ENCODE measurements at places on chromosomes 3 and 15.

DNA sequence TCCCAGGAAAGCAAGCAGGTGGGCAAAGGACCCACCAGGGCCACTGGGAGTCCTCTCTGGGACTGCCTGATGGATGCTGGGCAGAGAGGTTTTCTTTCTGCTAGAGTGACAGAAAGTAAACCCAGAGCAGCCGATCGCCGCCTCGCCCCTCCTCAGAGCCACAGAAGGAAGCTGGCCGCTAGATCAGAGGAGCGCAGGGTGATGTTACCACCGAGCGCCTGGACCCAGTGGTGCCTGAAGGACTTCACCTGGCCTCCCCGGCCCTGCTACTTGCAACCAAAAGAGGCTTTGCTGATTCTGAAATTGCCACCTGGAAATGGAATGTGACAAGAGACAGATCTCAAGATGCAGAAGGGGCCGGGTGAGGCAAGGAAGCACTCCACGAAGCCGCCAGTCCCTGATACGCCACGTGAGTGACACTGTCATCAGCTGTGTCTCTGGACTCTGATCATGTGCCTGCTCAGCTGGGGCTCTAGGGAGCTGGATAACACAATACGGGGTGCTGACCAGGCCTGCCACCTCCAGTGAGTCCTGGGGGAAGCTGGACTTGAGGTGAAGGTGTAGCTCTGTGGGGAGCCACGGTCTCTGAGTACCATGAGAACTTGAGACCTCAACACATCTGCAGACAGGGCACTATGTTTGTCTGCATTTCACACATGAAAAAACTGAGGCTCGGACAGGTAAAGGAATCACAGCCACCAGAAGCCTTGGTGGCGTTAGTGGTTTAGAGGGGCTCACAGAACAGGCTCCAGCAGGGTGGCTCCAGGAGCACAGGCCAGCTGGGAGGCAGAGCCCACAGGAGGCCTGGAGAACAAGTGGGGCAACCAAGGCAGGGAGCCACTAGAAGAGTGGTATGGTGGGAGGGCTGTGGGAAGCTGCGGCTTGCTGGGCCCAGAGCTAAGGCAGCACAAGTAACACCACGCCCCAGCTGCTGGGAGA, 137.9 kb upstream of the PRR20G start:
- H3K4me3 ChIP-seq = no peak overlapping the region
- no peaks in the 10 kb centered on the region for H3K4me1 ChIP-seq
- no peaks in the 10 kb centered on the region for H3K36me3 ChIP-seq
- H3K27me3 ChIP-seq = peaks cover 28% of the 10 kb centered on the region
- DNase-seq = no peak

- H3K4me1 ChIP-seq = peaks cover 36% of the 10 kb centered on the region
- DNase-seq = no peak
- peaks cover 18% of the 10 kb centered on the region for H3K36me3 ChIP-seq
- no peak overlapping the region for H3K27ac ChIP-seq
- no peaks in the 10 kb centered on the region for H3K27me3 ChIP-seq
- H3K4me3 ChIP-seq = no peak overlapping the region
Observed at GRCh38 chr15:57025264-57025926, 107.0 kb downstream of the TCF12 start.

GRCh38 chr3:173615661-173616060, 218.1 kb downstream of the NLGN1 start:
- no peak overlapping the region for H3K4me3 ChIP-seq
- H3K4me1 ChIP-seq = no peaks in the 10 kb centered on the region
- no peaks in the 10 kb centered on the region for H3K36me3 ChIP-seq

GRCh38 chr3:9946112-9947024, 5.8 kb downstream of the PRRT3 start:
- DNase-seq = peak; percentile 83
- no peaks in the 10 kb centered on the region for H3K27me3 ChIP-seq
- H3K27ac ChIP-seq = peak overlapping the region; percentile 81
- H3K36me3 ChIP-seq = peaks cover 3% of the 10 kb centered on the region
- peaks cover 15% of the 10 kb centered on the region for H3K4me1 ChIP-seq

DNA sequence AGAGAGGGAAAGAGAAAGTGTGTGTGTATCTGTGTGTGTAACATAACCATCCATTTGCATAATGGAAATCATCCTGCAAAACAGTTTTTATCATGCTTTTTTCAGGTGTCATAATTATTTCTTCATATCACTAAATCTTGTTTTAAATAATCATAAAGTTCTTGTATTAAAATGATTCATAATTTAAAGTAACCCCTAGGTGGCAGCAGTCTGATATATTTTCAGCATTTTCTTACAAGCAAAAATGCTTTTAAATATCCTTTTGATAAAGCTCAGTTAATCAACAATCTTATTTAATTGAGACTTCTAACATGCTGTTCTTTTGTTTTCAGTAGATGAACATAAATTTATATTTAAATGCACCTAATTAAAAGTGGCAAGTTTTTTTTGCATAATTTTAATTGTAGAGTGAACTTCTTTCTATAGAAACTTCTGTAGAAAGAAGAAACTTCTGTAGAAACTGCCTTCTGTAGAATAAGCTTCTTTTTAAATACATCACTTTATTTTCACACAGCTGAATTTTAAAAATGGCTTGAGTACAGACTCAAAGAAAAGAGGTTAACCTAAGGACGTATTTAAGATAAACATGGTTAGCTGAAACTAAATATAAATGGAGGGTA, 72.5 kb downstream of the OPA1 start:
- no peaks in the 10 kb centered on the region for H3K4me1 ChIP-seq
- H3K4me3 ChIP-seq = no peak overlapping the region
- no peak overlapping the region for H3K27ac ChIP-seq
- no peaks in the 10 kb centered on the region for H3K27me3 ChIP-seq
- H3K36me3 ChIP-seq = peaks cover 36% of the 10 kb centered on the region
- no peak for DNase-seq

GRCh38 chr3:184636741-184637316, 75.0 kb downstream of the MAGEF1 start:
- DNase-seq = peak; percentile 74
- peak overlapping the region; percentile 17 for H3K27ac ChIP-seq
- H3K4me3 ChIP-seq = no peak overlapping the region
- no peaks in the 10 kb centered on the region for H3K27me3 ChIP-seq
- peaks cover 3% of the 10 kb centered on the region for H3K4me1 ChIP-seq

- no peaks in the 10 kb centered on the region for H3K27me3 ChIP-seq
- no peak overlapping the region for H3K4me3 ChIP-seq
- H3K4me1 ChIP-seq = peaks cover 44% of the 10 kb centered on the region
- peak overlapping the region; percentile 86 for H3K27ac ChIP-seq
- DNase-seq = no peak
Observed at GRCh38 chr3:106184540-106185457, 316.0 kb upstream of the CBLB start.

- no peaks in the 10 kb centered on the region for H3K27me3 ChIP-seq
- peaks cover 2% of the 10 kb centered on the region for H3K36me3 ChIP-seq
- DNase-seq = no peak
Observed at GRCh38 chr3:152497890-152498289, 229.2 kb downstream of the MBNL1 start.

DNA sequence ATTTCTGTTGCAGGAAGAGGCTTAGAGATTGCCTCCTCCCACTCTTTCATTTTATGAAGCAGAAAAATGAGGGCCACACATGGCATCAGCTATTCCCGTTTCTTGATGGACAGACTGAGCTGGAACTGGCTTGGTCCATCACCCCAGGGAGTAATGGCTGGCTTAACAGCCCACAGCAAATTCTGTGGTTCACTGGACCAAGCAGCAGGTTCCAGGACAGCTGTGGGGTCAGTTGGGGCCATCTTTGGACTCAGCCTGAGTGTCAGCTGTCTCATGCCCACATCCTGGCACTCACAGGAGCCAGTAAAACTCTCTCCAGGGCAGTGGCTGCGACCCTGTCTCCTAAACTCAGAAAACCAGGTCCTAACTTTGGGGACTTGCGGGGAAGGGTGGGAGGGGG, 36.5 kb downstream of the ZDHHC19 start:
- no peak overlapping the region for H3K27ac ChIP-seq
- H3K36me3 ChIP-seq = peaks cover 1% of the 10 kb centered on the region
- DNase-seq = no peak
- H3K4me3 ChIP-seq = no peak overlapping the region
- H3K4me1 ChIP-seq = peaks cover 12% of the 10 kb centered on the region
- H3K27me3 ChIP-seq = no peaks in the 10 kb centered on the region

DNA sequence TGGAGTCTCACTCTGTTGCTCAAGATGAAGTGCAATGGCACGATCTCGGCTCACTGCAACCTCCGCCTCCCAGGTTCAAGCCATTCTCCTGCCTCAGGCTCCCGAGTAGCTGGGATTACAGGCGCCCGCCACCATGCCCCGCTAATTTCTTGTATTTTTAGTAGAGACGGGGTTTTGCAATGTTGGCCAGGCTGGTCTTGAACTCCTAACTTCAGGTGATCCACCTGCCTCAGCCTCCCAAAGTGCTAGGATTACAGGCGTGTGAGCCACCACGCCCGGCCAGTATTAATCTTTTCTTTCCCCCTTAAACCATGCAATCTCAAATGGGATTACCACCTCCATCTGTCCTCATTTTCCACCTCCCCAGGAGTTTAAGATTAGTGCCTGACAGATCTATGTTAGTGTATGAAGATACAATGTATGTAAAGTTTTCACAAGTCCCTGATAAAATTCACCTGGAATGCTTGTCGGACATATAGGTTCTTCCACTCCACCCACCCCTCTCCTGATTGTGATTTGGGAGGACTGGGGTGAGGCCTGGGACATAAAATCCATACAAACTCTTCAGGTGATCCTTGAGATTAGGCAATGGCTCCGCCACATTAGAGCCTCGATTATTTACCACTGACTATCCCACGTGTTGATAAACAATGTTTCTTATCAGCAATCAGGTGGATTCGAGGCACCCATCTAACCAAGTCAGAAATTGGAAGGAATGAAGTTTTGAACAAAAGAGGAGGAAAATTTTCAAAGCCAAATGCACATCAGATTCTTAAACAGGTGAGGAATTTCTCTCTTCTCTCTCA, 1.2 kb downstream of the PARL start:
- peak overlapping the region; percentile 98 for H3K4me3 ChIP-seq
- H3K27ac ChIP-seq = peak overlapping the region; percentile 95
- peaks cover 14% of the 10 kb centered on the region for H3K36me3 ChIP-seq
- no peak for DNase-seq

GRCh38 chr3:123778991-123779622, 105.0 kb downstream of the MYLK start:
- no peaks in the 10 kb centered on the region for H3K4me1 ChIP-seq
- peaks cover 3% of the 10 kb centered on the region for H3K27me3 ChIP-seq
- no peak for DNase-seq
- no peak overlapping the region for H3K27ac ChIP-seq
- no peak overlapping the region for H3K4me3 ChIP-seq
- no peaks in the 10 kb centered on the region for H3K36me3 ChIP-seq

- peak; percentile 73 for DNase-seq
- peaks cover 43% of the 10 kb centered on the region for H3K36me3 ChIP-seq
- peak overlapping the region; percentile 99 for H3K27ac ChIP-seq
- no peaks in the 10 kb centered on the region for H3K27me3 ChIP-seq
Observed at GRCh38 chr3:42600958-42601675, 631 bp downstream of the NKTR start.

- no peak overlapping the region for H3K27ac ChIP-seq
- no peaks in the 10 kb centered on the region for H3K27me3 ChIP-seq
- peaks cover 8% of the 10 kb centered on the region for H3K4me1 ChIP-seq
- H3K4me3 ChIP-seq = no peak overlapping the region
Observed at GRCh38 chr3:197006446-197006845, 23.2 kb downstream of the MELTF start.

DNA sequence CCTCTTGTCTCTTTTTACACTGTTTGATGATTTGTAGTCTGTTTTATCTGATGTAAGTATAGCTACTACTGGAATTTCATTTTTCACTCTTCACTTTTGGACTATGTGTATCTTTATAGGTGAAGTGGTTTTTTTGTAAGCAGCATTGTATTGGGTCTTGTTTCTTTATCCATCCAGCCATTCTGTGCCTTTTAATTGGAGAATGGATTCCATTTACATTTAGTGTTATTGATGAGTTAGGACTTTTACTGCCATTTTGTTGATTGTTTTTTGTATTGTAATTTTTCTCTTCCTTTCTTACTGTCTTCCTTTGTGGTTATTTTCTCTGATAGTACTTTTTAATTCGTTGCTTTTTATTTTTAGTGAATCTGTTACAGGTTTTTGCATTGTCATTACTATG, 54.5 kb downstream of the RNF13 start:
- H3K27me3 ChIP-seq = no peaks in the 10 kb centered on the region
- peaks cover 3% of the 10 kb centered on the region for H3K4me1 ChIP-seq
- no peak overlapping the region for H3K4me3 ChIP-seq
- no peak overlapping the region for H3K27ac ChIP-seq
- peaks cover 52% of the 10 kb centered on the region for H3K36me3 ChIP-seq

GRCh38 chr3:145639003-145639606, 521.9 kb downstream of the PLOD2 start:
- no peaks in the 10 kb centered on the region for H3K4me1 ChIP-seq
- no peaks in the 10 kb centered on the region for H3K36me3 ChIP-seq
- H3K27ac ChIP-seq = no peak overlapping the region
- H3K4me3 ChIP-seq = no peak overlapping the region

DNA sequence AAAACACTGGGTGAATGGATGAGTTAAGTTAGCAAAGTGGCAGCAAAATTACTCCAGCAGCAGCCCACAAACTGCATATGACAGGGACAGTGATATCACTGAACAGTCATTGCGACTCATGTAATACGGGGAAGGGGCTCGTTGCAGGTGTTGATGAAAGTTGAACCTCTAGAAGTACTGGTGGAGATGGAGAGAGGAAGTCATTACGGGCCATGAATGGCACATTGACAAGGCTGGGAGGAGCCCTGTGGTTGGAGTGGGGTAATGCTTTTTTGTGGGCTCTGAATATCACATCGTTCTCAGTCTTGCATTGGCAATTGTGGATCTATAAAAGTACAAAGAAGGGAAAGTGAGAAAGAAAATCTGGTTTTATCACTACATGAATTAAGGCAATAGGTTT, 278.1 kb downstream of the ZPLD1 start:
- H3K4me3 ChIP-seq = no peak overlapping the region
- H3K27me3 ChIP-seq = no peaks in the 10 kb centered on the region
- H3K4me1 ChIP-seq = peaks cover 9% of the 10 kb centered on the region
- no peaks in the 10 kb centered on the region for H3K36me3 ChIP-seq
- no peak overlapping the region for H3K27ac ChIP-seq

- no peak overlapping the region for H3K27ac ChIP-seq
- H3K36me3 ChIP-seq = no peaks in the 10 kb centered on the region
- no peak overlapping the region for H3K4me3 ChIP-seq
- no peaks in the 10 kb centered on the region for H3K4me1 ChIP-seq
- DNase-seq = no peak
Observed at GRCh38 chr15:84824260-84825007, 7.3 kb downstream of the ALPK3 start.

GRCh38 chr3:43817825-43818224, 127.1 kb downstream of the ABHD5 start:
- H3K4me1 ChIP-seq = peaks cover 1% of the 10 kb centered on the region
- no peak overlapping the region for H3K4me3 ChIP-seq
- DNase-seq = peak; percentile 6
- H3K27ac ChIP-seq = no peak overlapping the region
- H3K27me3 ChIP-seq = peaks cover 6% of the 10 kb centered on the region

DNA sequence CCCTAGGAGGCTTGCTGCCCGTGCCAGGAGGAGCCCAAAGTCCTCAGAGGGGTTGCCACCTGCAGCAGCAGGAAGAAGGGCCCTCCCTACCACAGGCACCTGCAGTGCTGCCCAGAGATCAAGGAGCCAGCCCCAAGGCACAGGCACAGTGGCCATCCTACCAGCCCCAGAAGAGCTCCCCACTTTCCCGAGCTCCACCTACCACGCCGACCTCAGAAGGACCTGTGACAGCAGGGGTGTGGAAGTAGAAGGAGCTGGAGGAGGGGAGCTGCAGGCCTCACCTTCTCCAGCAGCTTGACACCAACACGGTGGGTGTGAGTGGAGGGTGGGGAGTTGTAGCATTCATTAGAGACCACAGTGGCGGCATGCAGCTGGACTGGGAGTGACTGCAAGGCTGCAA, 485.8 kb downstream of the GABRG3 start:
- H3K27me3 ChIP-seq = no peaks in the 10 kb centered on the region
- H3K4me1 ChIP-seq = no peaks in the 10 kb centered on the region

Measured in activated CD8-positive, alpha-beta T cell treated with anti-CD3 and anti-CD28 coated beads for 36 hours (primary cell).